Stimulated activated CD4-positive, alpha-beta T cell treated with anti-CD3 and anti-CD28 coated beads, Interleukin-12 subunit alpha, Interleukin-12 subunit beta, amount 100 ng/mL, for 48 hours (primary cell): ENCODE measurements at places on chromosomes 6 and 20.

DNA sequence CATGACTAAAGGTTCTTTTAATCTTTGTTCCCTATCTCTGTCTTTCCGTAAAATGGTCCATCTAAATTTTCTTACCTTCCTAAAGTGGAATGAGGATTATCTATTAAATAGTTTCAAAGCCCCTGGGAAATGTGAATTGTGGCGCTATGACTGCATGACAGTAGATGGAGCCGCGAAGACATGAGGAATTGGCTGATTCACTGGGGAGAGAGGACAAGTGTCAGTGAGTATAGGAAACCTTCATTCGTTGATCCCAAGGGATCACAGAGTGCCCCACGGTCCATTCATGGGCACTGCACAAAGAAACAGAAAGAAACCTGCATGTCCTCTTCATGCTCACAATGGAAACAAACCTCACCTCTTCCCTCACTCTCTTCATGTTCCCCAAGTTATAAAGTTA lies 479.3 kb upstream of the BTBD3 start:
- no peak for DNase-seq

- DNase-seq, result no peak
Measured at GRCh38 chr6:15927531-15928225, 201.2 kb upstream of the MYLIP start.

- no peak for DNase-seq
Measured at GRCh38 chr20:44792796-44793195, 17.6 kb downstream of the RIMS4 start.

DNA sequence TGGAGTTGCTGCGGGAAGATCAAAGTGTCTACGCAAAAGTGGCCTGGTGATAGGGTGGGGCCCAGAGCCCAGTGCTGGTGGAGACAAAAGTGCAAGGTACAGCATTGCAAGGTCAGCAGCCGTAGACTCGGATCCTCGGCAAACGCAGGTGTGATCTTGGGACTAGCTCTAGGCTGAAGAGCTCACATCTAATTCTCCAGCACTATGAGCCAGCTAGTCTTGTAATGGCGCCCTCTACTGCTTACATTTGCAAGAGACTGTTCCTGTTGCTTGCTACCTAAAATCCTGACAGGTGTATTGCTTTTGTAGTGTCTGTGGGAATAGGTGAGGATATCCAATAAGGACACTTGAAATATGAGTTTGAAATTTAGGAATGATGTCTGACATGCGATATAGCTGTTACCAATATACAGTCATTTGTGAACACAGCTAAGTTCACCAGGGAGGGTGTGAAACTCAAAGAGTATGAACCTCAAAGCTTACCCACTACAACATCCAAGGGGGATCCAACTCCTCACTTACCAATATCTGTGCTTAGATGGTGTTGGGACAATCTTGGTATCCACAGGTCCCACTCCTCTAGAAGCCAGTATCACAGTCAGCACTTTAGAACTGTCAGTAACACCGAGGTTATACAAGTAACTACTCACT lies 58.4 kb downstream of the PDE7B start:
- DNase-seq, result peak; percentile 74

GRCh38 chr6:107805504-107805903 lies 18.6 kb downstream of the SCML4 start:
- DNase-seq, result no peak

DNA sequence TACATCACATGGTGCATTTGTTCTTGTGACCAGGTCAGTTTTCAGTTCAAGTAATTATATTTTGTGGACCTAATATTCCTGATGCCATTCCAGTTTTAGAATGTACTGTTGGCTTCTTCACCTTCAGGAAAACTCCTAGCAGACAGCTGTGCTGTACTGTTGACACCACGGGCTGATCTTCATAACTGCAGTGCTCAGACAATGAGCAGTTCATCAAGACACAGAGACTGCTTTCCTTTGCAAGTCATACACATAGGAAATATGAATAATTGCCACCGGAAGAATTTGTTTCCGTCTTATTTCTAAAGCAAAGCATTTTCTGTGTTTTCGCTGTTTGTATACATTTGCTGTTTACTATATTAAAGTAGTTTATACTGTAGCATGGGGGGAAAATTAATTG lies 89.8 kb downstream of the C6orf118 start:
- no peak for DNase-seq

GRCh38 chr6:7147051-7147671 lies 39.4 kb downstream of the RREB1 start:
- DNase-seq, result no peak

DNA sequence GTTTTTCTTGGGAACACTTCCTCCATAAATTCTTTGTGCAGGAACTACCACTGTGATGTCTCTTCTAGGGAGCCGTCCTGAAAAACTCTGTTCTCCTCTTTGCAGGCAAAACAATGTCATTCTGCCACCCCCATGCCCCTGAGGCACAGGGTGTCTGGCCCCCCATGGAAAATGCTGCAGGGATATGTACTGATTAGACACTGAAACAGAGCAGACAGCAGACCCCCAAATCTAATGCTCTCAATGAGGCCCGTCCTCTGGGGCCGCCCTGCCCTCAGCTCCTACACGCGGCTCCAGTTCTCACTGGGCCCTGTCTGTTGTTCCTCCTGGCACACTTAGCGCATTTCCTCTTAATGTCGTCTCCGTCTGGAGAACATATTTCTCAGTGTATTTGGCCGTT lies 97.5 kb downstream of the LAMP5 start:
- DNase-seq, result no peak

- no peak for DNase-seq
Measured at GRCh38 chr20:57435498-57436222, 44.5 kb downstream of the RBM38 start.

DNA sequence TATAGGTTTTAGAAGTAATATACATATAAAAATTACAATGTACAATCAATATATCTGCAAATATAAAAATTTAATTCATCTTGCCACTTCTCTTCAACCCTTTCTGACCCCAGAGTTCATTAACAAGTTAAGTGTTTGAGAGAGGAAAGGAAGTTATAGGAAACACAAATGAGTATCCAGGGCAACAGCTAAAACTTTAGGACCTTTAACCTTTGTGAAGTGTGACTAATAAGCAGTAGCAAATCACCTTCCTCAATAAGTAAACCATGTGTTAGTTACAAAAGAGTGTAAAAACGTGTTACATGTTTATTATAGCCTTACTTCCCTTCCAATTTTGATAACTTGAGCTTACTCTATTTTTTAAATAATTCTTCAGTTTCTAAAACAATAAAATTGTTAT lies 73.4 kb upstream of the SIM1 start:
- DNase-seq, result no peak

GRCh38 chr20:47397652-47398301 lies 41.3 kb upstream of the ZMYND8 start:
- no peak for DNase-seq

GRCh38 chr6:128107682-128108081 lies 206.8 kb upstream of the THEMIS start:
- no peak for DNase-seq

- DNase-seq, result no peak
Measured at GRCh38 chr6:41262401-41262800, 24.1 kb downstream of the TREM1 start.

- no peak for DNase-seq
Measured at GRCh38 chr6:117072134-117072533, 193.2 kb upstream of the VGLL2 start.

DNA sequence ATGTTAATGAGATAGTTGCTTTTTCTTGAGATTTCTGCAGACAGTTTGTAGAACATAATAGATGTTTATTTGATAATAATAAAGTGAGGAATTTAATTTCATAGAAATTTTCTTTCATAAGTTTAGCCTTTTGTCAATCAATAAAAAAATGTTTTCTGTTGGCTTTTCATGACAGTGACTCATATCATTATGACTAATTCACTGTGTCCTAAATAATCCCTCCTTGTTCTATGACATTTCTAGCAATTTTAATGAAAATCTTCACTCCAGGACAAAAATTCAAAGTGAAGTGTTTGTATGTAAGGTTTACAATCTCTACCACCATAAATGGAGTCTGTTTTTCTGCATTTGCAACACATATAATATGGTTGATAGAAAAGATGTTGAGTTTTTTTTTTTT lies 109.9 kb downstream of the UTRN start:
- no peak for DNase-seq

DNA sequence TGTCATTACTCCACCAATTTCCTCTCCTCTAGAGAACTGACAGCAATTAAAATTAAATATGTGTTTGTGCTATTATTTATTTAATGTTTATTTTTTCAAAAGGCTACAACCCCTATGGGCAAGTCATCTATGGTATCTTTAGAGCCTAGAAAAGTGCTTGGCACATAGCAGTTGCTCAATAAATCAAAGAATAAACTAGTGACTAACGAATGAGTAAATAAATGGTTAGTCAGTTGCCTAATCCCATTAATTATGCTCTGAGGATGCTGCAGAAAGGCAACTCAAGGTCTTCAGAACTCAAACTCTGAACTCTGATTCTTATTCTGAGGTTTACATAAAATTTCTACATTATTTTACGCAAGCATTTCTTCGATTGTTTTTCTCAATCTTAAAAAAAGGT lies 193.0 kb upstream of the TSHZ2 start:
- DNase-seq, result no peak

DNA sequence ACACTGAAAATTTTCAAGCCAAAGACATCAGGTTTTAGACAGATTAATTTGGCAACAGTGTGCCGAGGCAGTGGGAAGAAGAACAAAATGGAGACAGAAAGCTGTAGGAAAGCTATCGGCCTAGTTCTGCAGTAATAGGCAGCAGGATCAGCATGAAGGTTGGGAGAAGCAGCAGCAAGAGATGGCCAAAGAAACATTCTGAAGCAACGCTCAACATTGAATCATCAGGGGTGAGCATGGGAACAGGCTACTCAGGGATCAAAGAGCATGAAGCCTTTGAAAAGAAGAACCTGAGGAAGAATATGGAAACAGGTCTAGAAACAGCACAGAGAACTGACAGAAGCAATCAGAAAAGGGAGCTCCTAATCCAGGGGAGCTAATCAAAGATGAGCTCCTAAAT lies 7.1 kb upstream of the DST start:
- DNase-seq, result no peak

DNA sequence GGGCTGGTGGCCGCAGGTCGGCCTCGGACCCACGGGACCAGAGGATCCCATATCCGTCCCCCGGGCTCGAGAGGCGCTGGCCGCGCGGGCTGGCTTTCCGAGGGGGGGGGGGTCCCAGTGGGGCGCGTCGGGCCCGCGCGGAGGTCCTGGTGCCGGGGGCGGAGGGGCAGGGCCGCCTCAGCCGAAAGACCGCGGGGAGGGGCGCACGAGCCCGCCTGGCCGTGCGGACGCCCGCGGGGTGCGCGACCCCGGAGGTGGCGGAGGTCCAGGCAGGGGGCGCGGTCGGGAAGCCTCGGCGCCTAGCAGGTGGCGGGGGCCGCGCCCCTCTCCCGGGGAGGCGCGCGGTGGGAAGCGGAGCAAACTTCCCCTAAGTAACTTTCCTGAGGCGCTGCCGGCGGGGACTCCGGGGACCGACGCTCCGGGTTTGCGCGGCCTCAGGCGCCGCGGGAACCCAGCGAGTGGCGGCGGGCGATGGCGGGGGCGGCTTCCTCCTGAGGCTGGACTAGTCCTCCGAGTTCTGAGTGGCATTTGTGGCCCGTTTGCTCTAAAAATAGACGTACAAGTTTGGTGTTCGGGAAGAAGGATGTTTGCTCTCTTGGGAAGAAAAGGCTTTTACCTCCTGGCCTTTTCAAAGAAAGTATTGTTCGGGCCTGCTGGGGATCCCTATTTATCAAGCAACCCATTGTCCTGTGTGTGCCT lies 26.5 kb upstream of the BTBD3 start:
- DNase-seq, result no peak

DNA sequence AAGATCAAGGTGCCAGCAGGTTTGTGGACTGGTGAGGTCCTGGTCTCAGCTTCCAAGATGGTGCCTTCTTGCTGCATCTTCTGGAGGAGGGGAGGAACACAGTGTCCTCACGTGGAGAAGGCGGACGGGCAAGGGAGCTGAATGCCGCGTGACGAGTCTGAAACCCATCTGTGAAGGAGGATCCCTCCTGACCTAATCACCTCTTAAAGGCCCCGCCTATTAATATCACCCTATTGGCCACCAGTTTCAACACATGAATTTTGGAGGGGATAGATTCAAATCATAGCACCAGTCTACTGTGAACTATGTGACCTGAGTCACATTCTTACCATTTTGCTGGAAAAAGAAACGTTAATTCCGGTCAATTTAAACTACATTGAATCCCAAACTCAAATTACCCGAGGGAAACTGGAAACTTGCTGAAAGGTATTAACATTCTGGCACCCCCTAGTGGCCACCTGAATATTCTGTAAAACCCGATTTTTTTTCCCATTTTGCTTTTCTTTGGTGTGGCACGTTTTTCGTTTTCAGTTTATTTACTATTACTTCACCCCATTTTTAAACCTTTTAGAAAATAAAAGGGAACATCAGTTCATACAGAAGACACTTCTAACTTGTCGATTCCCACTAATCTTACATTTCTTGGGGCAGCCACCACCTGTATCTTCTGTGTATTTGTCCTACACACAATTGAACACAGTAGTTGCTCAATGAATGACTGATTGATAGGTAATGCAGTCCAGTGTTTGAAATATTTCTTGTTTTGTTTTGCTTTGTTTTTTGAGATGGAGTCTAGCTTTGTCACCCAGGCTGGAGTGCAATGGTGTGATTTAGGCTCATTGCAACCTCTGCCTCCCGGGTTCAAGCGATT lies 17.9 kb upstream of the CCDC170 start:
- no peak for DNase-seq

- DNase-seq, result no peak
Measured at GRCh38 chr6:3687847-3688246, 63.7 kb downstream of the PXDC1 start.

DNA sequence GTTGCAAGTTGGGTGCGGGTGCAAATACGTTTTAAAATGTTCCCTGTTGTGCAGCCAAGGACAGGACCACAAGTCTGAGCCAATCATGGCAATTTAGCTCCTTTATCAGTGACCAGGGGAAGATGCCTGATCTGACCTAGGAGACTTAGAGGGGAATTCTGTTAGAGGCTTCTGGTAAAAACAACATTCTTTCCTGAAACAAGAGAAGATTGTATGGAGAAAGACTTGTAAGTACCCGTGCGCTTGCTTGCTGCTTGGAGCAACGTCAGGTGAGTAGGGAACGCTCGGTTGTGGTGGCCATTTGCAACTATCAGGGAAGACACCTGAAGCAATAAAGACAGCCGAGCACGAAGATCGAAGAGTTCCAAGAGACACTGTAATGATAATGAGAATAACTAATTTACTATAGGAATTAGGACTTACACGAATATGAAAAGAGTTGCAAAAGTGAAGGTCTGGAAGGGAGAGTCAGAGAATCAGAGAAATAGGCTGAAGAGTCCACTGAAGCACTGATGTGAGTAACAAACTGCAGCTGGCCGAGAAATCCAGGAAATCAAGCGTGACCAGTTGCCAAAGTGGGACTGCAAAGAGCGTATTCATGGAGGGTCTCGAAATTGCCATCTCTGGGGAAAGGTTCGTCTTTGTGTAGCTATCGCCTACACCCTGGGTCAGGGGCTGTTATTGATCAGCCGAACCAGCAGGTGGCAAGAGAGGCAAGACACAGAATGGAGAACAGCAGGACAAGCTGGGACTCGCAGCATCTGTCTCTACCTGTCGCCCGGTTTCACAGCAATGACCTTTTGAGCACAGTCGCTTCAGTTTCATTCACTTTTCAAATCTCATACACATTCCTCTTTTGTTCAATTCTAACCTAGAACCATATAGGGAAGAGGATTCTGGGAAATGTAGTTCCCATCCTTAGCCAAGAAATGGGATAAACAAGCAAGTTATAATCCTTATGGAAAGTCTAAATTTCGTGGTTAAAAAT lies 26.1 kb downstream of the LOC128125822 start:
- DNase-seq, result peak; percentile 59
